ENCODE measurements at places on chromosomes 1 and 21.
A peak's percentile ranks its signal among the peaks of the same experiment; 100 is the strongest.

DNA sequence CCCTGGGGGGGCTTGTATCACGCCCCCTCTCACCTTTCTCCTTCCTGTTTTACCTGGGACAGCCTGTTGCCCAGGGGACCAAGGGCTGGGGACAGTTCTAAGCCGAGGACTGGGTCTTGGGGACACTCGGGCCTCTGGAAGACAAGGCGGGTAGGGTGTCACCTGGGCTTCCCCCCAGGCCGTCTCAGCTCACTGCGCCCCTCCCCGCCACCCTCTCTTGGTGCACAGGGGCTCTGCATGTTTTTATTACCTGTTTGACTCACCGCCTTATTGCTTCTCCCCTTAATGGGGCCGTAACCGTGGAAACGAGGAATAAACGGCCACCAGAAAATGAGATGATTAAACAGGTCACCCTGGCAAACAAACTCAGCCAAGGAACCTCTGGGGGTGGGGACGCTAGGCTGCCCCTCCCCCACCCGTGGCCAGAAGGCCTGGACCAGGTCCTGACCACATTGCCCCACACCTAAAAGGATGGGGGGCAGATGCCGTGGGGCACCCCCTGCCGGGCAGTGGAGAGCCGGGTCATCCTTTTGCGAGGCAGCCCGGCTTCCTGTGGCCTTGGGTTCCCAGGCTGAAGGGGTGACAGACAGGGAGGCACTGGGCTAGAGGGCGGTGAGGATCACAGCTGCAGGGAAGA lies 109.9 kb downstream of the CASZ1 start:
- H3K27ac ChIP-seq = peak overlapping the region; percentile 48
- H3K4me1 ChIP-seq = peaks cover 31% of the 10 kb centered on the region
- H3K27me3 ChIP-seq = no peaks in the 10 kb centered on the region

GRCh38 chr1:26417111-26417759 lies 6.6 kb downstream of the LIN28A start:
- no peak overlapping the region for H3K4me3 ChIP-seq
- 0 out of 2 replicates have a peak, but pooled peaks cover 4% of the 10 kb centered on the region for H3K27me3 ChIP-seq
- H3K4me1 ChIP-seq = no peaks in the 10 kb centered on the region
- DNase-seq = peak; percentile 70
- no peak overlapping the region for H3K27ac ChIP-seq
- H3K36me3 ChIP-seq = no peaks in the 10 kb centered on the region

DNA sequence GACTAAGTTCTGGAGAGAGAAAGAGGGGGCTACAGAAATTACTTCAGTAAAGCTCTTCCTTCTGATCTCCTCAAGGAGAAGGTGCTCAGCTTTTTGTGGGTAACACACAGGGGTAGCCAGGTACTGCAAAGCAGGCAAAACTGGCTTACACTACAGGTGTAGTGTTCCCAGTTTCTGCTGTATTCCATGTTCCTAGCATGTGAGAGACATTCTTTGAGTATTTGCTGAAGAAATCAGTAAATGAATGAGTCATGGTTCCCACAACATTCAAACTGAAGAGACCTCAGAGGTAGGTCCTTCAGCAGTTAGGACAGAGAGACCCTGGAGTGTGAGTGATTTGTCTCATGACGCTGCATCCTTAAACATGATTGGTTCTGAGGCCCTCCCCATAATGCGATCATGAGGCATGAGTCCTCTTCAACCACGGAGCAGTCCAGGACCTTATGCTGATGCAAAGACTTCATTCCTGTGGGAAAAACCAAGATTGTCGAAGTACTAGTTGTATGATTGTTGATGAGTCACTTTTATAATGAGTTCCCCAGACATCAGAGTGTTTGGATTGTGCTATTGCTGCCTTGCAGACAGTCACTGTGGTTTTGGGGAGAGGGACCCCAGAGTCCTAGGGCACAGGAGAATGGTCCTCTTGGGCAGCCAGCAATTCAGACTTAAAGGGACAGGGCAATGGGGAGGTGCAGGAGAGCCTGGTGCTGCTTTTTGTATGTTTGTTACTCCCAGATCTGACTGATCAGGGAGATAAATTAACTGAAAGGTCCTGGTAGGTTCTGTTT lies 2.7 kb upstream of the OR10J4 start:
- no peaks in the 10 kb centered on the region for H3K4me1 ChIP-seq
- H3K36me3 ChIP-seq = no peaks in the 10 kb centered on the region
- no peak overlapping the region for H3K27ac ChIP-seq
- no peaks in the 10 kb centered on the region for H3K27me3 ChIP-seq

- H3K4me3 ChIP-seq = no peak overlapping the region
- DNase-seq = no peak
- no peaks in the 10 kb centered on the region for H3K4me1 ChIP-seq
Measured at GRCh38 chr1:112790920-112791722, 76.0 kb upstream of the PPM1J start.

DNA sequence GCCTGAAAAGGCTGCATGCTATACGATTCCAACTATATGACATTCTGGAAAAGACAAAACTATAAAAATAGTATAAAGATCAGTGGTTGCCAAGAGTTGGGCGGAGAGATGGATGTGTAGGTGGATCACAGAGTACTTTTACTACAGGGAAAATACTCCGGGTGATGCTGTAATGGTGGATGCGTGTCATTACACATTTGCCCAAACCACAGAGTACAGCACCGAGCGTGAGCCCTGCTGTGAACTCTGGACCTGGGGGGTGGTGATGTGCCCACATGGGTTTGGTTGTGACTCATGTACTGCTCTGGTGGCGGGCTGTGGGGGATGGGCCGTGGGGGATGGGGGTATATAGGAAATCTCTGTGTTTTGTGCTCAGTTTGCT lies 162.7 kb upstream of the COL6A1 start:
- no peak for DNase-seq
- H3K4me3 ChIP-seq = no peak overlapping the region
- H3K4me1 ChIP-seq = no peaks in the 10 kb centered on the region

- H3K4me1 ChIP-seq = no peaks in the 10 kb centered on the region
- H3K36me3 ChIP-seq = no peaks in the 10 kb centered on the region
- H3K27ac ChIP-seq = no peak overlapping the region
- no peak overlapping the region for H3K4me3 ChIP-seq
Measured at GRCh38 chr1:11757047-11757446, 4.9 kb upstream of the C1orf167 start.

GRCh38 chr1:200699871-200700270 lies 30.2 kb upstream of the DDX59 start:
- no peak overlapping the region for H3K27ac ChIP-seq
- H3K27me3 ChIP-seq = no peaks in the 10 kb centered on the region
- H3K36me3 ChIP-seq = no peaks in the 10 kb centered on the region
- DNase-seq = no peak
- H3K4me1 ChIP-seq = no peaks in the 10 kb centered on the region

GRCh38 chr1:201155354-201155753 lies 1.1 kb upstream of the TMEM9 start:
- H3K4me1 ChIP-seq = peaks cover 11% of the 10 kb centered on the region
- no peaks in the 10 kb centered on the region for H3K27me3 ChIP-seq
- DNase-seq = no peak
- H3K36me3 ChIP-seq = no peaks in the 10 kb centered on the region
- H3K4me3 ChIP-seq = no peak overlapping the region

DNA sequence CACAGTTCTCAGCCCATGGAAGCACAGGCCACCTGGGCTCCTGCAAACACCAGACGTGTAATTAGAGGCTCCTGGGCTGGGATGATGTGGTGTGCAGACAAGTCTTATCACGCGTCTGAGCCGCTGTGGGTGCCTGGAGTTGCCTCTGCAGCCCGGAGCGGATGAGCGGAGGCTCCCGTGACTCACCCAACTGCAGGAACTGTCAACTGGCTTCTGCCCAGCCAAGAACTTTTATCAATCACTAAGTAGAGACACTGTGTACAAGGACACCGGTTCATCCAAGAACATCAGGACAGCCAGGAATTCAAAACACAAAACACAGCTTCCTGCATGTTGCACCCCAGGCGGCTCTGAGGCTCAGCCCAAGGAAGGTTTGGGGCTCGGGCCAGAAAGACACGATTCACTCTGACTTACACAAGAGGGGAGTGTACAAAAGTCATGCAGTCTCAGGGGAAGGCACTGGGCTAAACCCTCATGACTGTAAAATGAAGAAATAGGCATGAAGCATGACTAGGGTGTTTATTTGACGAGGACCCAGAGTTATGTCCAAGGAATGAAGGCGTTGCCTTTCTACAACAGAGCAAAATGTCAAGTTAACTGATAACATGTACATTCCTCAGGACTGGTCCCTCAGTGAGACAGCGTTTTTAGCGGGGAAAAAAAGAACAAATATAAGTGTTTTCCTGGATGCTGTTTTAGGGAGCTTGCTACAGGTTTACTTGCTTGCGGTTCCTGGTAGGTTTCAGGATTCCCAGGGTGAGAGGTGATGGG lies 21.1 kb downstream of the ERRFI1 start:
- peak overlapping the region; percentile 98 for H3K27ac ChIP-seq
- H3K4me1 ChIP-seq = peaks cover 74% of the 10 kb centered on the region
- no peak overlapping the region for H3K4me3 ChIP-seq

GRCh38 chr1:67749263-67749843 lies 64.4 kb downstream of the GADD45A start:
- no peak for DNase-seq
- H3K36me3 ChIP-seq = no peaks in the 10 kb centered on the region
- no peaks in the 10 kb centered on the region for H3K27me3 ChIP-seq
- no peak overlapping the region for H3K4me3 ChIP-seq
- peaks cover 52% of the 10 kb centered on the region for H3K4me1 ChIP-seq

- H3K27ac ChIP-seq = no peak overlapping the region
- H3K27me3 ChIP-seq = no peaks in the 10 kb centered on the region
- no peak for DNase-seq
- no peaks in the 10 kb centered on the region for H3K36me3 ChIP-seq
- H3K4me1 ChIP-seq = no peaks in the 10 kb centered on the region
Measured at GRCh38 chr1:107135463-107135862, 5.4 kb upstream of the NTNG1 start.

DNA sequence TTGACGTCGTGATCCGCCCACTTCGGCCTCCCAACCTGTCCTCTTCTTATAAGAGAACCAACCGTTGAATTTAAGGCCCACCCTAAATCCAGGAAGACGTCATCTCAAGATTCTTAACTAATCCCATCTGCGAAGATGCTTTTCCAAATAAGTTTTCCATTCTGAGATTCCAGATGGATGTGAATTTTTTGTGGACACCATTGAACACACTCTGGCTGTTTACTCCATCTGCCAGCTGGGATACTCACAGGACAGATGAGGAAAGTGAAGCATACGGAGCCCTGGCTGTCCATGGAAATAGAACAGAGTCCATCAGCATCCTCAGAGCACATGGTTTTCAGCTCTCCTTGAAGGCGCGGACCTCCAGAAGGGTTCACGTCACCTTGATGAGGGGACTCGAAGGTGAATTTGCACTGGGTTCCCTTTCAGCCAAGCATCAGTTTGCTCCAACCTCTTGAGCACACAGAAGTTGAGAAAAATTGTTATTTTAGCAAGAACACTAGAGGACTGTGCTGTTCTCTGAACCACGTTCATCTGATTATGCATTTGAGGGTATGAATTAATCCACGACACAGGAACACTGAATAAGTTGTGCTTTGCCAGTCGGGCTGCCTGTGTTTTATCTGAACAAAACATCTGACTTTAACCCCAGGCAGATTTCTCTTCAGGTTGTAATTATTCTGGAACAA lies 68.6 kb downstream of the KAZN start:
- H3K27ac ChIP-seq = no peak overlapping the region
- H3K4me1 ChIP-seq = no peaks in the 10 kb centered on the region
- no peak overlapping the region for H3K4me3 ChIP-seq
- H3K36me3 ChIP-seq = no peaks in the 10 kb centered on the region

DNA sequence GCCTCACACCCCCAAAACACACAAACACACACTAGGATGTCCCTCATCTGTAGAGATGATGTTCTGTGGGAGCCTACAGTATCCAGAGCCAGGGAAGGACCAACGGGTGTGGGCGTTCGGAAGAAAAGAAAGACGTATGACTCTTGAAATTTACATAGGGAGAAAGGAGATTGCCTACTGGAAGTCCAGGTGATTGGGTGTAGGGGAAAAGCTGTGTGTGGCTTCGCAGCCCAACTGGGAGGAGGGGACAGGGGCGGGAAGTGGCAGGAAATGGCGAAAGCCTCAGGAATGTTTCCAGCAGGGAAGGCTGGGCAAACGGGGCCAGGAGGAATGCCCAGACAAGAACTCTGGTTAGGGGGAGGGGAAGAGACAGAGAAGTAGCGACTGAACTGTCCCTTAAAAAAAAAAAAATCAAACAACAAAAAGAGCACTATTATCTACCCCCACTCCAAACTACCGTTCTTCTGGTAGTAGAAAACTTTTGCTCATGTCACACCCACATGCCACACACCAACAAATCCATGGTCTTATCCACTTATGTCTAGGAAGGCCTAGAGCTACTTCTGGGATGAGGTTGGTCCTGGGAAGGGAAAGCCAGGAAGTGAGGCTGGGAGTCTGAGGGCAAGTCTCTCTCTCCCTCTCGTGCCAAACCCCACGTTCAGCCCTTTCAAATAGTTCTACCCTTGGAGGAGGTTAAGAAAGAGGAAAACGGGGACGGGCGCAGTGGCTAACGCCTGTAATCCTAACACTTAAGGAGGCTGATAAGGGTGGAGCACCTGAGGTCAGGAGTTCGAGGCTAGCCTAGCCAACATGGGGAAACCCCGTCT lies 1.8 kb upstream of the CKS1B start:
- no peaks in the 10 kb centered on the region for H3K27me3 ChIP-seq
- peak overlapping the region; percentile 77 for H3K4me3 ChIP-seq
- H3K27ac ChIP-seq = peak overlapping the region; percentile 98
- no peaks in the 10 kb centered on the region for H3K36me3 ChIP-seq
- peak; percentile 93 for DNase-seq
- peaks cover 51% of the 10 kb centered on the region for H3K4me1 ChIP-seq

DNA sequence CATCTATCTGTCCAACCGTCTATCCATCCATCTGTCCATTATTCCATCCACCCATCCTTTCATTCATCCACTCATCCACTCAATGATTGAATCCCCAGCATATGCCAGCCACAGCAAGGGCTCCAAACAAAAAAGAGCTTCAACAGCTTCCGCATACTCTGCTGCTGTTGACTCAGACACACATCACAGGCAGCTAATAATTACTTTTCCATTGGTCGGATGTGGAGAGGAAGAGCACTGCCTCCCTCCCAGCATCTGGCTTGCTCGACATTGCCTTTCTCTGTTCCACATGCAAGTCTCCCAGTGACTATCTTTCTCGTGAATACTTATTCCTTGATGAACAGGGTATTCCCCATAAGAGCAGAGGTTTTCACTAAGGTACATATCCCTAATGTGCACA lies 176.5 kb downstream of the HIVEP3 start:
- H3K27ac ChIP-seq = no peak overlapping the region
- H3K4me1 ChIP-seq = no peaks in the 10 kb centered on the region
- no peaks in the 10 kb centered on the region for H3K36me3 ChIP-seq
- no peak overlapping the region for H3K4me3 ChIP-seq

GRCh38 chr1:209733409-209734192 lies 22.3 kb upstream of the TRAF3IP3 start:
- no peak for DNase-seq
- H3K36me3 ChIP-seq = no peaks in the 10 kb centered on the region
- no peaks in the 10 kb centered on the region for H3K4me1 ChIP-seq
- H3K4me3 ChIP-seq = no peak overlapping the region
- no peaks in the 10 kb centered on the region for H3K27me3 ChIP-seq
